ENCODE measurements at places on chromosomes 12 and 14.

DNA sequence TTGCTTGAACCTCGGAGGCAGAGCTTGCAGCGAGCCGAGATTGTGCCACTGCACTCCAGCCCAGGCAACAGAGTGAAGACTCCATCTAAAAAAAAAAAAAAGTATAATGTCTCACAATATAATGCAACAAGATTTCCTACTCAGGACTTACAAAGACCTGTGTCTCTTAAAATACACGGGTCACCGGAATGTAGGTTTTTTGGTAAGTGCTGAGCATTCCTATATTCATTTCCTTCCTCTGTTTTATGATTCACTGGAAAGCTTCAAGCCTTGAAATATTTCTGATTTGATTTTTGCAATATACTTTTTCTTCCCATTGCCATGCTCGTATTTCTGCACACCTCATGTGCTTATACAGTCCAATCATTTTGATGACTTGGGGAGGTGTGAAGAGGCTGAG lies 245.8 kb downstream of the FBXL14 start:
- DNase-seq = no peak

DNA sequence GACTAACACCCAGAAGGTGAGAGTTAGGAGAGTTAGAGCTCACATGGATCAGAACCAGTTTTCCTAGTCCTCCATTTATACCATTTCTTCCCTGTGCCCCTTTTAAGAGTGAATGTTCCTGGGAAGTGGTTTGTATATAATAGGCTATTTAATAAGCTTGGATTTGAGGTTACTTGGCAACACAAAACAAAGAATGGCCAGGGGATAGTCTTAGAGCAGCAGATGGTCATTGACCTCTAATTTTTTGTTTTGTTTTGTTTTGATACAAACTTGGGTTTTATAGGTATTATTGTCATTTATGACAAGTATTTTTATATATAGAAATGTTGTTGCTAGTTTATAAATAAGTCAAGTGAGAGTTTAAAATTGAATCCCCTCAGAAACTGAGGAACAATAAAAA lies 35.8 kb downstream of the VEZT start:
- DNase-seq = no peak

- DNase-seq = no peak
Measured at GRCh38 chr12:75756111-75756510, 244.7 kb upstream of the KRR1 start.

GRCh38 chr12:116161588-116161987 lies 115.9 kb downstream of the MED13L start:
- no peak for DNase-seq

- no peak for DNase-seq
Measured at GRCh38 chr12:127260999-127261398, 1006.0 kb upstream of the TMEM132C start.

DNA sequence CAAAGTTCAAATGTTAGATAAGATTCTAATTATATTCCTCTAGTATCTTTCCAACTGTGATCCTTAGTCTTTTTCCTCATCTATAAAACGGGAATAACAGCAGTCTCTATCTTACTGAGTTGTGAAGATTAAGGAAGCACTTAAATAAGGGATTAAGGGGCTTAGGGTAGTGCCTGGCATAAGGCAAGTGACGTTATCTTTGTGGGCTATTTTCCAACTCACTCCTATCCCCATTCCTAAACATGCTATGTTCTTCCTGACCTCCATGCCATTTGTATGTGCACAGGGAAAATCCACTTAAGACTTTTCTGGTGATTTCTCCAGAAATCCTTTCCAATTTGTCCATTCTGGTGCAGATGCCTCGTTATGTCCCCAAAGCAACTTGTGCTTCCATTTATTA lies 33.3 kb downstream of the SUPT16H start:
- DNase-seq = no peak

- no peak for DNase-seq
Measured at GRCh38 chr14:69314327-69314726, 54.4 kb downstream of the GALNT16 start.

GRCh38 chr14:102819176-102819628 lies 42.0 kb downstream of the TRAF3 start:
- no peak for DNase-seq

GRCh38 chr14:27917896-27918295 lies 848.7 kb upstream of the FOXG1 start:
- no peak for DNase-seq

GRCh38 chr14:51236314-51236713 lies 3.7 kb upstream of the TMX1 start:
- no peak for DNase-seq

GRCh38 chr12:78641837-78642423 lies 222.6 kb upstream of the SYT1 start:
- DNase-seq = no peak

DNA sequence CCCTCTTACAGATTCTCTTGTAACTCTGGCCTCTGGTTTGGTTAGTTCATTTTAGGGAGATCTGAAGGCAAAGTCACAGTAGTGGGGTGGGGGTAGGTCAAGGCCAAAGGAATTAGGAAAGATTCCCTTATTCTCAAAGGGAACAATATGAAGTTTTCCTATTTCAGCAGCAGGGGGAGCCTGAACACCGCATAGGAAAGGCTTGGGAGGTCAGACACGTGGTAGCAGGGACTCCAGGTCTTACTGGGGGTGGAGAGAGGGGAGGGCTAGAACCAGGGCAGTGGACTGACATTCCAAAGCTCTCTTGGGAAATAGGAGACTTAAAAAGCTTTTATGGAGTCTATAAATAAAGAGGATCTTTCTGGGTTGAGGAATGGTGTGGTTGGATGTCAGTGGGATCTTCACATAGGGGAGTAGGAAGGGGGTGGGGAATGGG lies 1.3 kb downstream of the ZC3H10 start:
- DNase-seq = peak; percentile 78

DNA sequence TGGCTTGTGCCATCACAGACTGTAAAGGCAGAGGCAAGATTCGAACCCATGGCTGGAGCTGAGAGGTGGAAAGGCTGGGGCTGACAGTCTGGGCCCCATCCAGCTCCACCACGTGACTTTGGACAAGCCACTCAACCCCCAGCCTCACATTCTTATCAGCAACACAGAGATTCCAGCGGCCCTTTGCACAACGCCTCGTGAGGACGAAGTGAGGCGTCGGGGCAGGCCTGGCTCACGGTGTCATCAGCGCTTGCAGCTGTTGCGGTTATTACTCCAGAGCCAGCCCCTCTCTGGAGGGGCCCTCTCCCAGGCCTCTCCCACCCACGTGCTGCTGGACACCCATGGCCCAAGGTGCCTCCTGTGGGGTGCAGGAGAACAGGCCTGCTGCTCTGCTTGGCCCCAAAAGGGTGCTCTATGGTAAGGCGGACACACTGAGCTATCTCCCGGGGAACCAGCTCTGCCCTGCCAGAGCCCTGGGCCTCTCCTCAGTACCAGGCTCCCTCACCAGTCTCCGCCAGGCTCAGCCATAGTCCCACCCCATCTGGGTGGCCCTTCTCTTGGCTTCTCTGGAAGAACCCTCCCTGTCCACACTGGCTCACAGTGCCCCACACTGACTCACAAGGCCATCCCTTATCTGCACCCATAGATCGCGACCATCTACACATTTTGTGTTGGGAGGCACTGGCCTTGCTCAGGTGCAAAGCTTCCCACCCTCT lies 21.1 kb downstream of the CHGA start:
- DNase-seq = no peak

DNA sequence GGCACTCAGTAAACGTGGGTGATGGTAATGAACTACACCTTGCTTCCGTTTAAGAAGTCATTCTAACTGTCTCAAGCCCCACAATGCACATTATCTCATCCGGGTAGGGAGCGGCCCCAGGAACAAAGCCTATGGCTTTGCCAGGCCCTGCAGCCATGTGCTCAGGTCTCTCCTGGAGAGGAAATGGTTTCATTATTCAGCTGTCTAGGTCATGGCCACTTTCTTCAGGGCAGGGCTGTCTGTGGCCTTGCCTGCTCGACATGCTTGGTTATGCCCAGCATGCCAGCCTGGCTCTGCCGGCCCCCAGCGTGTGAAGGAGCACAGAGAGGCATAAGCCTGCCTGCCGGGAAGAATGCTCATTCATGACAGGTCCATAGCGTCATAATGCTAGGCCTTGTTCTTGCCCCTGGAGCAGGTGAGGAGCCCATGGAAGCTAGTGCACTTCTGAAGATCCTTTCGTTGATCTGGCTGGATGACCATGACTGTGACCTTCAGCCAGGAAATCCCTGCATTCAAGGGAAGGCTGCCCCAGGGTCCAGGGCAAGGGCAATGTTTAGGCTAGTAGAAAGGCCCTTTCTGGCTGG lies 26.3 kb upstream of the FOS start:
- no peak for DNase-seq

GRCh38 chr12:34405286-34406227 lies 383.3 kb downstream of the ALG10 start:
- DNase-seq = no peak

DNA sequence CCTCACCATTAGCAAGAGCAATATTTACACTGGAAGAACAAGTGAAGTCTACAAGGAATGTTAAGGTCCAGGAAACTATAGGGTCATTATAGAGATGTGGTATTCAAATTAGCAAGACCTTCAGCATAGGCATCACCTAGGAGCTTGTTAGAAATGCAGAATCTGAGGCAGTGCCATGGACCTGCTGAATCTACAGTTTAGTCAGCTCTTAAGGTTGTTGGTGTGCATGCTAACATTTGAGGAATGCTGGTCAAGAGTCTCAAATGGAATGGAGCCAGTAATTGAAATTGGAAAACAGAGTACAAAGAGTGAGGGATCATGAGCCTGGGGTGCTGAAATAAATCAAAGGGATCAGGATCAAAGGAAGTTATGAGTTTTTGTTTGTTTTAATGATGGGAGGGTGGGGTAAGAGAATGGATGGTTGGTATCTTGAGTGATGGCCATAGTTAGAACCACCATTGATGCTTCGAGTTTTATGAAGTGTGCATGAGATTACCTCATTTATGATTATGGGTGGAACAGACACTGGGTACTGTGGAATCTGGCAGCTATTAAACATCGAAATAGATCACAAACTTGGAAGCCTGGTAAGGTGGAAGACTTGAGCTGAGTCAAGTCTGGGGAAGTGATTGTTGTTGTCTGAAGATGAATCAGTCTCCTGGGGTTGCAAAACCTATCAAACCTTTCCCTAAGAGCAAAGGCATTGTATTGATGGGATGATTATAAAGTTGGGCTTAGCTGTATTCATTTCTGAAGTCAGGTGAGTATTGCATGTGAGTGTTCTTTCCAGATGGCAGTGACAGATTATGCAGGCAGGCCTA lies 323.3 kb upstream of the E2F7 start:
- no peak for DNase-seq

DNA sequence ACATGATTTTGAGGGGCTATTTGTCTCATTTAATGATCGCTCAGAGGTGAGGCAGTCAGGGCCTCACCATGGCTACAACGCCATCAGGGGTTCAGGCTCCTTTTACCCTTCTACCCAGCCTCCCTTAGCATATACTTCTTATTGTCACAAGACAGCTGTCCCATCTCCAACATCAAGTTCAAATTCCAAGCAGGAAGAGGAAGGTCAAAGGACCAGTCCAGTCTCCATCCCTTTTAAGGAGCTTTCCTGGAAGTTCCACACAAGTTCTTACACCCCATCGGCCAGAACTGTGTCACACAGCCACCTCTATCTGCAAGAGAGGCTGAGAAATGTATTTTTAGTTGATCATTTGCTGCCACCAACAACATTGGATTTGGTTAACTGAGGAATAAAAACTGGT lies 8.3 kb upstream of the TMEM106C start:
- peak; percentile 58 for DNase-seq

- DNase-seq = no peak
Measured at GRCh38 chr12:49084438-49084837, 10.2 kb downstream of the DHH start.

GRCh38 chr12:124927201-124928094 lies 13.0 kb upstream of the UBC start:
- peak; percentile 94 for DNase-seq

DNA sequence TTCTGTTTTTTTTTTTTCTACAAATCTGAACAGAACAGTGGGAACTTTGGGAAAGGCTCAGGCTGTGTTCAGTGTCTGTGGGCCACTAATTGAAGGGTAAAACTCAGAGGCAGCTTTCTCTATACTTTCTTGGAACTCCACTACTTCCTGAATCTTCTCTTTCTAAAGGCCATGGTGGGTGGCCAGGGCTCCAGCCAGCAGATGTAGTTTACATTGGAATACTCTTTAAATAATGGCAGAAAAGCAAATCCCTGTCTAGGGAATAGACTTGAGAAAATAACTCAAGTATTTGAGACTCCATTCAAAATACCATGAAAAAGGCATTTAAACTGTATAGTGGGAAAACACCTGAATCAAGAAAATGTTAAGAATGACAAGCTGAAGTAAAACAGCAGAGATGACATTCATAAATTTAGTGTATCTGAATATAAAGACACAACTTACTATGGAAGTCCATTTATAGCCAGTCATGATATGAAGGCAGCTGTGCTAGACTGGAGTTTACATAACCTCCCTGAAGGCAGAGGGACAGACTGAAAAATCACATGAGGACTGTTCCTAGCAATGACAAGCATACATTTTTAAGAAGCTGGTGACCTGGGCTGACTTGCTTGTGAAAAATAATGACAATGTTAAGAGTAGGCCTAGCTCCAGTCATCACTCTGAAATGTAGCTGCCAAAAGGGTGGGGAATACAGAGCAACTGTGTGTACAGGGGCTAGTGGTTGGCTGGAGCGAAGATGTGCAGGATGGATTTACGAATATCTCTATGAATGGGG lies 168.6 kb downstream of the STXBP6 start:
- no peak for DNase-seq

DNA sequence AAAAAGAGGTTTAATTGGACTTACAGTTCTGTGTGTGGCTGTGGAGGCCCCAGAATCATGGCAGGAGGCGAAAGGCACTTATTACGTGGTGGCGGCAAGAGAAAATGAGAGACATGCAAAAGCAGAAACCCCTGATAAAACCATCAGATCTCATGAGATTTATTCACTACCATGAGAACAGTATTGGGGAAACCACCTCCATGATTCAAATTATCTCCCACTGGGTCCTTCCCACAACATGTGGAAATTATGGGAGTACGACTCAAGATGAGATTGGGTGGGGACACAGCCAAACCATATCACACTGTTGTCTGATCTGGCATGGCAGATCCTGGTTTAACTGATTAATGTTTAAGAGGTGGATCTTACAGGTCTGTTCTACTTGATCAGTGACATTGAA lies 5.6 kb downstream of the DDX47 start:
- no peak for DNase-seq

- no peak for DNase-seq
Measured at GRCh38 chr14:97312910-97313309, 515.7 kb downstream of the VRK1 start.

- no peak for DNase-seq
Measured at GRCh38 chr12:6231359-6232268, 31.4 kb downstream of the CD9 start.

DNA sequence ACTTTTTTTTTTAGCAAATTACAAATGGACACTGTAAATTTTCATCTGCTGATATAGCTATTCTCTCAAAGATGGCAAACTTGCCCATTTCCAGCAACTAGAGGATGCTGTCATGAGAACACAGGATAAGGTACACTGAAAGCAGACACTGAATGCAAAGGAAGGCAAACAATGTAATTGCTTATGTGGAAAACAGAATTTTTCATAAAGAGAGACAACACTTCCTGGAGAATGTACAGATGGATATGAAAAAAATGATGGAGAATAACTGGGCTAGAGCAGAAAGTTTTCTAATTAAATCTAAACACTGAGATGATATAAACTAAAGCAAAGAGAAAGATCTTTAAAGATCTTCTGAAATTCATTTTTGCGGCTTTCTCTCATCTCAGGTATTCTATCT lies 581 bp downstream of the CD69 start:
- no peak for DNase-seq

GRCh38 chr12:79373896-79374499 lies 316.8 kb downstream of the PAWR start:
- DNase-seq = no peak
